ENCODE measurements at places on chromosomes 2 and 18. TPM values are rescaled to one million over a fixed set of nuclear protein-coding genes. Genes with fewer than 3 reads are reported as not detected.

Gene LGALSL
- total RNA-seq, result 29.1 TPM

DNA sequence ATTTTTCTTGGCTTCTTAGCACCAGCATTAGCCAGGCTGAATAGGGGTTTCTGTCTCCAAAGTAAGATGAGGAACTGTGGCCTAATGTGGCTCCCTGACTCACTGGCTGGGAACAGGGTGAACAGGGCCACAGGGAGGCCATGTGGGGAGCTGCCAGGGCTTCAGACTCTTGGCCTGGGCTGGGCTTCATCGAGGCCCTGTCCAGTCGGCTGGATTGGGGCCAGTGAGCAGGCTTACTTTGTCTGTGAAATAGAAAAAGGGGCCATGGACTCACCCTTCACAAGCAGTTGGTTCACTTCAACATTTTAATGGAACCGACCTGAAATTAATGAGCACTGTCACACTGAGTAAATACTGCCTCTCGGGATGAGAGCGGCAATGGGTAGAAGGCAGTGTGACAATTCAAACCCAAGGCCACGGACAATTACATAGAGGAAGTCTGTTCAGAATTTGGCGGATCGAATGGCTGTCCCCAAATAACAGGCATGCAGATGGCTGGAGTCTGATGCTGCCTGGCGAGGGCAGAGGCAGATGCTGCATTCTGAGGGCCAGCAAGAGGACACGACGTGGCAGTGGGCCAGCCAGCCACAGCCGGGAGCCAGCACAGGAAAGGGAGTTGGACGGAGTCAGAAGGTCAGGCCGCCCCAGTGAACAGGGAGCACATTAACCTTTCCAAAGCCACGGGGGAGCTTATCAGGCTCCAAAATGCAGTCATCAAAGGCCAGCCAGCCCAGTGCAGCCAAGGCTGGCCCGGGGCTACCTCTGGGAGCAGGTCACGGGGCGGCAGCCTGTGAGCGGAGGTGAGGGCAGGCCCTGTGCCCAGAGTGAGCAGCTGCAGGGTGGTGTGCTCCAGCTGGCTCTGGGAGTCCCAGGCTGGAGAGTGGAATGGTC, 146.6 kb upstream of the REV1 start:
- no peak for DNase-seq

- DNase-seq, result no peak
These were observed 126.6 kb upstream of the RMDN2 start for GRCh38 chr2:37798315-37799005.

Gene IKZF2
- 7.6 TPM for total RNA-seq

Gene RAB27B
- 0.44 TPM for total RNA-seq

DNA sequence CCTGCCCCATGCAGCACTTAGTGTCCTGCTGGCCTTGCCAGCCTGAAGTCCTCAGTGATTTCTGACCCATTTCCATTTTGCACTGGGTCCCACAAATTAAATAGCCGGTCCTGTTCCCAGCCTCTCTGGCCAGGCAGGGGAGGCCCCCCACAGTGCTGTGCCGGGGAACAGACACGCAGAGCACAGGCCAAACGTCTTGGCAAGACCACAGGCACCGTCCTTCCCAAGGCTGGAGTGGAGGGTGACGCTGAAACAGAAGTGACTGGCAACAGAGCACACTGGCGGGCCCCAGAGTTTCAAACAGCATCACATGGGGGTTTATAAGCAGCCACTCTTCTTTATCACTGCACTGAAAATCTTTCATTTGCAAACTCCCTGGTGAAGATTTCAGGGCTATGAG, 52.2 kb downstream of the EDAR start:
- DNase-seq, result no peak

GRCh38 chr18:22827216-22827615, 105.9 kb upstream of the RBBP8 start:
- DNase-seq, result no peak

Gene DCDC2C
- not detected for total RNA-seq

- DNase-seq, result no peak
These were observed 119.9 kb upstream of the HS6ST1 start for GRCh38 chr2:128438586-128438985.

DNA sequence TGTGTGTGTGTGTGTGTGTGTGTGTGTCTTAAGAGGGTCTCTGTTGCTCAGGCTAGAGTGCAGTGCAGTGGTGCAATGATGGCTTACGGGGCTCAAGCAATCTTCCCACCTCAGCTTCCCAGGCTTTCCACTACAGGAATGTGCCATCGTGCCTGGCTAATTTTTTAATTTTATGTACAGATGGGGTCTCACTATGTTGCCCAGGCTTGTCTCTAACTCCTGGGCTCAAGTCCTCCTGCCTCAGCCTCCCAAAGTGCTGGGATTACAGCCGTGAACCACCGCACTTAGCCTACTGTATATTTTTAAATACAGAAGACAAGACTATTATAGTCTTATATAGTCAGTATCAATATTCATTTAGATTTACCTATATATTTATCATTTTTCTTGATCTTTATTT, 220.1 kb upstream of the STON1 start:
- no peak for DNase-seq

Gene RNU2-63P
- 24.6 TPM for total RNA-seq

Gene SRD5A2
- not detected for total RNA-seq

Gene MC4R
- total RNA-seq, result 0.19 TPM

Gene DOK6
- total RNA-seq, result 4.0 TPM

DNA sequence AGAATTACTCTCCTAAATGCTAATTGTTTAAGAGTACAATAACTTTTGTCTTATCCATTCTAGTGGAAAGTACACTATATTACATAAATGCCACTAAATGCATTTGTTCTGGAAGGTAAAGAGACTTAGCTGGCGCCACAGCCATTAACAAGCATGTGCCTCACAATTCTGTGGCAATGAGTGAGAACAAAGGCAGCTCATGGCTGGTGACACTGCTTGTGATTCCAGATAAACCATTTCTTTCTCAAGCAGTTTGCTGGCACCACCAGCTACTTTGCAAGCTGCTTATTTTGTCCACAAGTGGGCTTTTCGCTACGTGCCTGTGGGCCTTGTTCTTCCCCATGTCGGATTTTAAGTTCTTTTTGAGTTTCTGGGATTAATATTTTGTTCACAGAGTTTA, 147.6 kb upstream of the SMAD7 start:
- no peak for DNase-seq
